ENCODE measurements at places on chromosomes 5 and 9. TPM values are rescaled to one million over a fixed set of nuclear protein-coding genes. Genes with fewer than 3 reads are reported as not detected.
A peak's percentile ranks its signal among the peaks of the same experiment; 100 is the strongest.

- no peaks in the 10 kb centered on the region for H3K36me3 ChIP-seq
- no peaks in the 10 kb centered on the region for H3K27me3 ChIP-seq
- no peaks in the 10 kb centered on the region for H3K4me1 ChIP-seq
Observed at GRCh38 chr9:7243838-7244237, 486.1 kb downstream of the KDM4C start.

GRCh38 chr5:78638423-78638822 lies 10.1 kb downstream of the LHFPL2 start:
- H3K4me1 ChIP-seq, result peaks cover 71% of the 10 kb centered on the region
- H3K27me3 ChIP-seq, result no peaks in the 10 kb centered on the region
- H3K27ac ChIP-seq, result peak overlapping the region; percentile 76
- DNase-seq, result peak; percentile 87
- no peaks in the 10 kb centered on the region for H3K36me3 ChIP-seq
- H3K4me3 ChIP-seq, result no peak overlapping the region

DNA sequence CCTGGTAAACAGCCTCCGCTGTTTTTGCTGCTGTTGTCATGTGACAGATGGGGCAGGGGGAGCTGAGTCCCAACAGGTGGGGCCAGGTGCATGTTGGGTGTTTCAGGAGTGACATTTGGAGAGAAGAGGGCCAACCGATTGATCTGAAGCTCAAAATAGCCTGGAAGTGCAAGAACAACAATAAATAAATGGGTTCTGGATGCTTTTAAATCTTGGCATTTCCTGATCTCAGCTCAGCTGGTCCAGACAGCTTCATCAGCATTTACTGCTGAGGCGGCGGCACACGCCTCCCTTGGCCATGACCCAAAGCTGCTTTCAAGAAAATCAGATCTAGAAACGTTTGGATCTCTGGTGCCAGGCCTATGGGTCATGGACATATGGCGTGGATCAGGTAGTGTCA lies 70.5 kb downstream of the PPARGC1B start:
- no peaks in the 10 kb centered on the region for H3K27me3 ChIP-seq
- peaks cover 7% of the 10 kb centered on the region for H3K4me1 ChIP-seq
- H3K4me3 ChIP-seq, result no peak overlapping the region
- H3K36me3 ChIP-seq, result no peaks in the 10 kb centered on the region
- H3K27ac ChIP-seq, result no peak overlapping the region
- DNase-seq, result no peak

DNA sequence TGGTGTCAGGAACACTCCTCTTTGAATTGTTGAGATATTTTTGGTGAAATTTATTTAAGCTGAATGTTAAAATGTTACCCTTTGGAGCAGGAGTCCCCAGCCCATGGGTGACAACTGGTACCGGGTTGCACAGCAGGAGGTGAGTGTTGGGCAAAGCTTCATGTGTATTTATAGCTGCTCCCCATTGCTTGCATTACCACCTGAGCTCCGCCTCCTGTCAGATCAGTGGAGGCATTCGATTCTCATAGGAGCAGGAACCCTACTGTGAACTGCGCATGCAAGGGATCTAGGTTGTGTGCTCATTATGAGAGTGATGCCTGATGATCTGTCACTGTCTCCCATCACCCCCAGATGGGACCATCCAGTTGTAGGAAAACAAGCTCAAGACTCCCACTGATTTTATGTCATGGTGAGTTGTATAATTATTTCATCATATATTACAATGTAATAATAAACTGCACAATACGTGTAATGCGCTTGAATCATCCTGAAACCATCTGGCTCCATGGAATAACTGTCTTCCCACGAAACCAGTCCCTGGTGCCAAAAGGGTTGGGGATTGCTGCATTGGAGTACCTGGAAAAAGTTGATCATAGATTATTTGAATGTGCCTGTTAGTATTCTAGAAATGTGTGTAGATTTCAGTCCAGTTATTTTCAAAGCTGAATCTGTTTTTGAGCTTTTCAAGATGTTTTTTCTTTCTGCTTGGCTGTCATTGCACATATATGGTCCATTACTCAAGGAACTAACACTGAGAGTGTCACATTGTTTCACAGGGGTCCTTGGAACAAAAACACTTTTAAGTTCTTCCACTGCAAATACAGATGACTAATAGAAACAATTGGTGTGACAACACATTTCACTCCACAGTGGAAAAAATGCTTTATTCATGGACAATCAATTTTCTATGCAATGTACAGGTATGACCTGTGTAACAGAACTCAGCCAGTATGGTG lies 104.6 kb upstream of the TNFAIP8 start:
- no peaks in the 10 kb centered on the region for H3K36me3 ChIP-seq
- no peaks in the 10 kb centered on the region for H3K4me1 ChIP-seq
- no peak for DNase-seq
- no peaks in the 10 kb centered on the region for H3K27me3 ChIP-seq
- no peak overlapping the region for H3K27ac ChIP-seq
- H3K4me3 ChIP-seq, result no peak overlapping the region

GRCh38 chr9:133140174-133140505 lies 19.1 kb upstream of the RALGDS start:
- H3K4me3 ChIP-seq, result no peak overlapping the region
- no peak overlapping the region for H3K27ac ChIP-seq

GRCh38 chr9:131667576-131667975 lies 72.3 kb downstream of the RAPGEF1 start:
- DNase-seq, result no peak
- no peak overlapping the region for H3K4me3 ChIP-seq
- H3K27ac ChIP-seq, result no peak overlapping the region
- no peaks in the 10 kb centered on the region for H3K27me3 ChIP-seq

GRCh38 chr5:177972613-177973012 lies 23.4 kb downstream of the PROP1 start:
- no peaks in the 10 kb centered on the region for H3K4me1 ChIP-seq
- no peak for DNase-seq
- H3K27ac ChIP-seq, result no peak overlapping the region
- H3K27me3 ChIP-seq, result no peaks in the 10 kb centered on the region
- no peak overlapping the region for H3K4me3 ChIP-seq
- H3K36me3 ChIP-seq, result no peaks in the 10 kb centered on the region

DNA sequence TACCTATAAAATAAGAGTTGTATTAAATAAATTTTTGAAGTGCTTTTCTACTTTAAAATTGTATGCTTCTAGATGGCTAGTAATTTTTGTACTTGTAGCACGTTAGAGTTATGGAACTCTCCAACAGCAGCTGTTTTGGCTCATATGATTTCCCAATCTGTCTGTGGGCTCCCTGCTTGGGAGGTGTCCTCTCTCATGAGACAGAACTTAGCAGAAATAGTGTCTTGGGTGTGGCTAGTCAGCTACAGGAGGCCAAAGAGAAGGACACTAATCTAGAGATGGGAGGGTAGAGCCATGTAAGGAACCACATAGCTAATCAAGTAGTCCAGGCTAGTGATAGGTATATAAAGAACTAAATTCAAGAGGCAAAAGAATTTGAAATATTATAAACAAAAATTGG lies 78.4 kb upstream of the DAB2 start:
- peak; percentile 60 for DNase-seq
- H3K27me3 ChIP-seq, result no peaks in the 10 kb centered on the region
- H3K27ac ChIP-seq, result no peak overlapping the region
- H3K4me1 ChIP-seq, result no peaks in the 10 kb centered on the region

GRCh38 chr5:89769975-89770374 lies 639.6 kb downstream of the CETN3 start:
- no peaks in the 10 kb centered on the region for H3K27me3 ChIP-seq
- no peaks in the 10 kb centered on the region for H3K4me1 ChIP-seq
- H3K36me3 ChIP-seq, result no peaks in the 10 kb centered on the region
- DNase-seq, result no peak

- no peaks in the 10 kb centered on the region for H3K27me3 ChIP-seq
- H3K4me1 ChIP-seq, result peaks cover 5% of the 10 kb centered on the region
- no peak for DNase-seq
- no peaks in the 10 kb centered on the region for H3K36me3 ChIP-seq
- H3K27ac ChIP-seq, result no peak overlapping the region
- H3K4me3 ChIP-seq, result no peak overlapping the region
Observed at GRCh38 chr9:133971981-133972941, 19.9 kb downstream of the VAV2 start.

DNA sequence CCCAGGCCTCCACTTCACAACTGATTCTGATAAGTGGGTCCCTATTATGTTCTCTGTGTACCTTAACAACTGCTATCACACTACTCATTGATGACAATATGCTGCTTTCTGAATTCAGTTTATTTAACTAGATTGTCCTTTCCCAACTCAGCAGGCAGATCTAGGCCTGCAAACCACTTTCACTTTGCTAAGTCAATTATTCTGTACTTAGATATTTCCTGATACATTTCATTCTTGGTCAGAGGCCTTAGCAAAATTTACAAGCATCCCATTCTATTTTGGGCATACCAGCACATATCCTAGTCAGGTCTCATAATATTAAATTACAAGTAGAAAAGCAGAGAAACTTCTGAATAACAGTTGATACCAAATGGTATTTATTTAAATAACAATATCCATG lies 235.7 kb upstream of the HAPLN1 start:
- H3K4me3 ChIP-seq, result no peak overlapping the region
- H3K27ac ChIP-seq, result no peak overlapping the region
- DNase-seq, result no peak
- H3K27me3 ChIP-seq, result no peaks in the 10 kb centered on the region
- no peaks in the 10 kb centered on the region for H3K36me3 ChIP-seq
- no peaks in the 10 kb centered on the region for H3K4me1 ChIP-seq

The TMEM252 gene
- total RNA-seq, result not detected

The SPATA31A3 gene
- total RNA-seq, result 4.4 TPM

The FGF18 gene
- 0.79 TPM for total RNA-seq

The SUSD3 gene
- 537 TPM for total RNA-seq

The DOK3 gene
- total RNA-seq, result 10.7 TPM

The SPINK6 gene
- total RNA-seq, result not detected

The PCDHGB5 gene
- total RNA-seq, result 28.3 TPM

The CCDC69 gene
- total RNA-seq, result 65.3 TPM

The FLT4 gene
- total RNA-seq, result 23.5 TPM

The S1PR3 gene
- total RNA-seq, result 4.5 TPM

The EEIG1 gene
- total RNA-seq, result 119 TPM

The PCDHA7 gene
- total RNA-seq, result 3.8 TPM

All from testis (tissue), 5 donors.